Activated T-helper 1 cell treated with anti-CD3 and anti-CD28 coated beads, Interleukin-2, amount 50 U/mL, for 16 hours (primary cell): ENCODE measurements at places on chromosomes 6 and 20.

DNA sequence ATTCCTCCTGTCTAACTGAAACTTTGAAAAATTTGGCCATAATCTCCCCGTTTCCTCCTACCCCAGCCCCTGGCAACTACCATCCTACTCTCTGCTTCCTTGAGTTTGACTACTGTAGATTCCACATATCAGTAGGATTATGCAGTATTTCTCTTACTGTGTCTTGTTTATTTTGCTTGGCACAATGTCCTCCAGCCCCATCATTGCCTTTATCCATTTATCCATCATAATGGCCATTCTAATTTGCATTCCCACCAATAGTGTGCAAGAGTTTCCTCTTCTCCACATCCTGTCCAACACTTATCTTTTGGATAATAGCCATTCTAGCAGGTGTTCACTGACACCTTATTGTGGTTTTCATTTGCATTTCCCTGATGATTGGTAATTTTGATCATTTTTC is 202.3 kb downstream of the THBS2 start:
- DNase-seq: no peak

- no peak for DNase-seq
Measured at GRCh38 chr6:42984924-42985475, 630 bp downstream of the PPP2R5D start.

DNA sequence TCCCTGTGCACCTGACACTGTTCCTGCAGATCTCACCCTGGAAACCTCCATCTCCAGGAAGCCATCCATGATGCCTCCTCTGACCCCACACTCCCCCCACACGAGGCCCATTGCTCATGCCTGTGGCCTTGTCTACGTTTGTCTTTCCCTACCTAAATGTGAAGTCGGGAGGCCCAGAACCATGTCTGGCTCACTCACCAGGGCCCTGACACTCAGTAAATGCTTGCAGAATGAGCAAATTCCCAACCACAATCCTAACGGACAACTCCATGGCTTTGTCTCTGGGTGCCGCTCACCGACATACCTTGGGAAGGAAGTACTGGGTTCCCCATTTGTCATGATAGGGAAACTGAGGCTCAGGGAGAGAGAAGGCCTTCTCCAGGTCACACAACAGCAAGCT is 7.3 kb downstream of the PEDS1 start:
- DNase-seq: no peak

GRCh38 chr20:15977758-15978157 is 595.5 kb downstream of the KIF16B start:
- DNase-seq: no peak

DNA sequence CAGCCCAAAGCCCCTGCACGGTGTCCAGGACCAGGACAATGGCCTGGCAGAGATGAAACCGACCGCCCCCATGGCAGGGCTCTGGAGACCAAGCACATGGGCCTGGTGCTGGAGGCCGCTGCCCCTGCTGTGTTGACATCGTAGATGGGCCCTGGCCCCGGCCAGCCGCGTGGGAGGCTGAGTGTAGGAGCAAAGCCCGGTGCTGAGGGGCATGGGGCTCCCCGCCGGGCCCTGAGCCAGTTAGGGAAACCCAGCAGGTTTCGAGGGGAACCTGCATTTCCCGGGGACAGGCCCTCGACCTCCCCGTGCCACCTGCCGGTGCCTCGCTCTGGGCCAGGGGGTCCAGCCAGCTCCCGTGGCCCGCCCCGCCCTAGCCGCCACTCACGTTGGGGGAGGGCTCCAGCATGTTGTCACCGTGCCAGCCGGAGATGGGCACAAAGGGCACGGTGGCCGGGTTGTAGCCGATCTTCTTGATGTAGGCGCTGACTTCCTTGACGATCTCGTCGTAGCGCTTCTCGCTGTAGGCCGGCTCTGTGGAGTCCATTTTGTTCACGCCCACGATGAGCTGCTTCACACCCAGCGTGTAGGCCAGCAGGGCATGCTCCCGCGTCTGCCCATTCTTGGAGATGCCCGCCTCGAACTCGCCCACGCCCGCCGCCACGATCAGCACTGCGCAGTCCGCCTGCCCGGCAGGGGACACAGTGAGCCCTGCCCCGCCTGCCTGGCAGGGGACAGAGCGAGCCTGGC is 4.3 kb downstream of the EEF1A2 start:
- DNase-seq: no peak
